Fibroblast of villous mesenchyme (primary cell): ENCODE measurements at places on chromosomes 3 and 15. TPM values are rescaled to one million over a fixed set of nuclear protein-coding genes. Genes with fewer than 3 reads are reported as not detected.
A peak's percentile ranks its signal among the peaks of the same experiment; 100 is the strongest.

Gene CHRNA3
- total RNA-seq = under 0.01 TPM in 1 of 2 replicates, not detected in the other

- no peak for DNase-seq
These were observed 453.1 kb downstream of the GBE1 start for GRCh38 chr3:81308306-81308705.

Gene SEMA7A
- total RNA-seq = 16.8 and 24.6 TPM in 2 replicates

DNA sequence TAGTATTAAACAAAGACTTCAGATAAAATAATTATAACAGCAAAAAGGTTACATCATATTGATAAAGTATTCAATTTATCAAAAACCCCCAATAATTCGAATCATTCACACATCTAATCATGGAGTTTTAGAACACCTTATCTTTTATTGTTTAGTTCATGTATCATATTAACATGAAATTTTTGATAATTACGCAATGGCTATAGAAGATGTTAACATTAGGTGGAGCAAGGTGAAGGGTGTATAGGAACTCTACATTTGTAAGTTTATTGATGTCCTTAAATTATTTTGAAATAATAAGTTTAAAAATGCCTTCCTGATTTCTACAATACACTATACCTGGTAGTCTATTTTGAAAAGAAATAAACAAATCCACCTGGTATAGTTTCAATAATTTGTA is 696.5 kb upstream of the BCHE start:
- DNase-seq = no peak

- DNase-seq = peak; percentile 95
These were observed at the start of gene ACP3 for GRCh38 chr3:132317229-132317948. ACP3 (plus strand) TSS chr3:132317407; CDS start chr3:132317457, 50 bp downstream.

GRCh38 chr15:80890341-80891005 is 99.1 kb downstream of the MESD start:
- DNase-seq = no peak

- DNase-seq = no peak
These were observed 47.1 kb upstream of the BNIP2 start for GRCh38 chr15:59736181-59736580.
